ENCODE measurements at places on chromosomes 5 and 9. TPM values are rescaled to one million over a fixed set of nuclear protein-coding genes. Genes with fewer than 3 reads are reported as not detected.

DNA sequence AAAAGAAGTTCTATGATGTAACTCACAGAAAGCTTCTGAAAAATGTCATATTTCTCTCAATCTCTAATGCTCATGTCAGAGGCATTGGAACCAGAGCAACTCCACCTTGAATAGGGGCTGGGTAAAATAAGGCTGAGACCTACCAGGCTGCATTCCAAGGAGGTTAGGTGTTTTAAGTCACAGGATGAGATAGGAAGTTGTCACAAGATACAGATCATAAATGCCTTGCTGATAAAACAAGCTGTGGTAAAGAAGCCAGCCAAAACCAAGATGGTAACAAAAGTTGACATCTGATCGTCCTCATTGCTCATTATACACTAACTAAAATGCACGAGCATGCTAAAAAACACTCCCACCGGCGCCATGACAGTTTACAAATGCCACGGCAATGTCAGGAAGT is 411.1 kb upstream of the GRIA1 start:
- no peak for DNase-seq

DNA sequence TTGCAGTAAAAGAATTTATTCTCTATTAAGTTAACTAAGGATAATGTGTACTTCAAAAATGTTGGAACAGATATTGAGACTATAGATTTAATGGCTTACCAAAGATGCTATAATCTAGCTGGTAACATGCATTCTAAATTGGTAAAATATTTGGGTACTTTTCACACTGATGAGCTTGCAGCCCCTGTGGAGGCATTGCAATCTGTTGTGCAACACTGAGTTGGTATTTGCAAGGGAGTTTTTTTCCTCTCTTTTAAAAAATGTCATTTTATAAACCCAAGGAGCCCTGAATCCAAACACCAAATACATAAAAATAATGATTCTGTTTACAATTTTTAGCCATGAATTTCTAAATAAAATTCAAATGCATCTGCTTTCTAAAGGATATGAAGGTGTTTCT is 944.8 kb downstream of the DTWD2 start:
- no peak for DNase-seq

- no peak for DNase-seq
Observed at GRCh38 chr9:134517069-134517680, 124.4 kb upstream of the COL5A1 start.

GRCh38 chr5:40361378-40361777 is 318.3 kb upstream of the PTGER4 start:
- DNase-seq: no peak

DNA sequence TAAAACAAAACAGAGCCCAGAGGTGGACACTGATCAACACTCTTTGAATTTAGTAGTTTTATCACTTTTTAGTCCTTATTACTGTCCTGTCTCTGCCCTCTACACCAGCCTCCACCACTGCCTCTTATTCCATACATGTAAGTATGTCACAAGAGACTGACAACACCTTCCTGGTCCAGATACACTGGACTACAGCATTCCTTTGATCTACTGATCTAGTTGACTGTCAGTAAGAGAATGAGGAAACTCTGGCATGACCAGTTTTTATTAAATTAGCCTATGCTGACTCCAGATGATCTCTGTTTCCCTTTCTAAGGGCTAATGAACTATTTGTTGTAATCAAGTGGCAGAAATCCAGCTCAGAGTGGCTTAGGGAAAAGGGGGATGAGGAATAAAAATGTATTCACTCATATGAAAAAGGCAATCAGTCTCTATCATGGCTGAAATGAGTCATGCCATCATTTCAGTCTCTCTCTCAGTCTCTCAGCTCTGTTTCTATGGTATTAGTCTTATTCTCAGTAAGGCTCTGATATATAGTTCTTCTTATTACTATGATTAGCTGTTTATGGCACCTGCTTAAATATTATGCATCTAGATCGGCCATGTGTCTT is 5.5 kb downstream of the ARHGEF37 start:
- DNase-seq: no peak

DNA sequence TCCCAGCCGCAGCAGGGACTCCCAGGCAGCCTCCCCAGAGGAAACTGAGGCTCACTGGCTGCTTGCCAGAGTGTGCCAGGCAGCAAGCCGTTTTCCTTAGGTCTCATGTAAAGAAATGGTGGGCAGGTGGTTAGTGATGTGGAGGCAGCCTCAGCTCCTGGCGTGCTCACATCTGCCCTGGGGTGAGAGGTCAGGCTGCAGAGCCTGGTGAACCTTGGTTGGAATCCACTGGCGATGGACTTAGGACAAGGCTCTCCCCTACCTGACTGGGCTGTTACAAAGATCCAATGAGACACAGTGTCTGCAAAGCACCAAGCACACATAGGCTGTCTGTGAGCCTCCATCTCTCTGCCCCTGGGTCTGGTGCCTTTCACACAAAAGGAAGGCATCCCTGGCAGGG is 30.9 kb downstream of the LHX6 start:
- no peak for DNase-seq

GRCh38 chr5:1447671-1448361 is 2.6 kb upstream of the SLC6A3 start:
- no peak for DNase-seq

GRCh38 chr5:150448334-150448733 is 1.2 kb downstream of the RPS14 start:
- no peak for DNase-seq

GRCh38 chr5:157213527-157214243 is 33.0 kb downstream of the ITK start:
- no peak for DNase-seq

GRCh38 chr9:27125936-27126335 is 16.9 kb downstream of the TEK start:
- DNase-seq: no peak

GRCh38 chr9:38059233-38059936 is 9.6 kb downstream of the SHB start:
- DNase-seq: peak; percentile 75

DNA sequence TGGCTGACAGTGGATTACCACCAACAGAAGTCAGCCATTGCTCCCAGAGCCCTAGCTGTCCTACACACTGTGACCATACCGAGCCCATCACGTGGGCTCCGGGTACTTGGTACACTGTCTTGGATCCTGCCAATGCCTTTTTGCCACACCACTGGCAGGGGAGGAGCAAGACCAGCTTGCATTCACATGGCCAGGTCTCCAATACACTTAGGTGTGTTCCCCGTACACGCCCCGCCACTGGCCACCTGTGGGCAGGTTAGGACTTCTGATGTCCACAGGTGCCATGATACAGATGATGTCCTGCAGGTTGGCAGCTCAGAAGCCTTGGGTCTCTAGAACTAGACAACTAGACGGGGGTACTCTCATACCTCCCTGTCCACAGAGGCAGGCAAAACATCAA is 5.4 kb upstream of the DIPK1B start:
- DNase-seq: no peak

DNA sequence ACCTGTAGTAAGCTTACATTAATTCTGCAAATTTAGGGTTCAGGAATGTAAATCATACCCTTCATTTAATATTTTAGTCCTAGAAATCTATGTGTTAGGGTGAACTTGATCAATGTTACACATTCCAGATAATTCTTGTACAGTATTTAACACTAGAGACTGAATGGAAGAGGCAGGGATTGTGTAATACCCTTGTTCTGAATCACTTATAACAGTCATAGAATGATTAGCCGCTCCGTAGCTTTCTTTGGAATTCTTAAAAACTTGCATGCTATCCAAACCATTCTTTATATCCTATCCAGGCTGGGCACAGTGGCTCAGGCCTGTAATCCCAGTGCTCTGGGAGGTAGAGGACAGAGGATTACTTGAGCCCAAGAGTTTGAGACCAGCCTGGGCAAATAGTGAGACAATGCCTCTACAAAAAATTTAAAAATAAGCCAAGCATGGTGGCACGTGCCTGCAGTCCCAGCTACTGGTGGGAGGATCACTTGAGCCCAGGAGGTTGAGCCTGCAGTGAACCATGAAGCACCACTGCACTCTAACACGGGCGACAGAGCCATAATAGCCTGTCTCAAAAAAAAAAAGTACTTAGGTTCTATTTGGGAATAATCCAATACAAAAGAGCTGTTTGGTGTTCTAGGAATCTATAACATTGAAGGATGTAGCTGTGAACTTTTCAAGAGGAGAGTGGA is 8.3 kb downstream of the ZNF483 start:
- DNase-seq: no peak

OTULINL gene
- 0.34 TPM for total RNA-seq

GAS1 gene
- total RNA-seq: 2.3 TPM

NME5 gene
- 5.8 TPM for total RNA-seq

HMMR gene
- total RNA-seq: 8.6 TPM

RANBP3L gene
- total RNA-seq: not detected
